ENCODE measurements at places on chromosomes 3 and 15.

DNA sequence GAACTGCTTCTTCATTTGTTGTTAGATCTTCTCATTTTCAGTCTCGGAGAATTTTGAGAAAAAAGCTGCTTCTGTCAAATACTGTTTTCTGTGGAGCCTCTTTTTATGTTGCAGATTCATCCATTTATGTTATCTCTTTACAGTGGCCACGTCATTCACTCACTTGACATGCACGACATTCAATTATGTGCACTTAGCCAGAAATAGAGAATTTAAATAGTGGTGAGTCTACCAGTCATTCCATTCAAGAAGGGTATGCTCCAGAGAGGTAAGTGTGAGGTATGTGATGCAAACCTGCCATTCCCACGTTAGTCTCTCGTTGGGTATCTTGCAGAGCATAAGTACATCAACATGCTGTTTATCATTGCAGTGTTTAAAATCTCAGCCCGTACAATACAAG lies 9.8 kb downstream of the ARPP19 start:
- no peak for DNase-seq

DNA sequence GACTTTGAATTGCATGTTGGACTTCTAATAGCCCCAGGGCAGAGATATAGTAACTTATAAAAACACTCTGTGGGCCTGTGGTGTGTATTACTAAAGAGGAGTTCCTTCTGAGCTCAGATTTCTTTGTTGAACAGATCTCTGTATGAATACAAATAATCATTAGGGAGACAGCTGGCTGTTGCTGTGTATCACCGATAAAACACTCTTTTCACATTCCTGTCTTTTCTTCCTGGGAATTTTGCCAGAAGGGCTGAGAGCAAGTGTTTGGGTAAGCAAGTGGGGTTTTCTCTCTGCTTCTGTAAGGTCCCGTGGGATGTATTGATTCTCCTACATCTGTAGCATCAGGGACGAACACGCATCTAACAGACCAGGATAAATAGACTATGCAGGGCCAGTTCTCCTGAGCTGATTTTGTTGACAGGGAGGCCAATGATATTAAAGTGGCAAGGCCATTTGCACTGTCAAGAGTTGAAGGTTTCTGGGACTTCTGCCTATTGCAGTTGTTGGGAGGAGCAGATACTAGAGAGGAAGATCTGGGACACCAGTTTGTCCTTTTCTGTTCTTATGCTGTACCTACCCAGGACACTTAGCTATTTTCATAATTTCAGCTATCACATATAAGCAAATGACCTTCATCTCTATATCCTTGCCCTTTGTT lies 225.9 kb upstream of the CD96 start:
- DNase-seq: no peak

- no peak for DNase-seq
These were observed 143.2 kb upstream of the TLE3 start for GRCh38 chr15:70240820-70241430.

GRCh38 chr15:75723171-75723846 lies 10.7 kb upstream of the CSPG4 start:
- no peak for DNase-seq

DNA sequence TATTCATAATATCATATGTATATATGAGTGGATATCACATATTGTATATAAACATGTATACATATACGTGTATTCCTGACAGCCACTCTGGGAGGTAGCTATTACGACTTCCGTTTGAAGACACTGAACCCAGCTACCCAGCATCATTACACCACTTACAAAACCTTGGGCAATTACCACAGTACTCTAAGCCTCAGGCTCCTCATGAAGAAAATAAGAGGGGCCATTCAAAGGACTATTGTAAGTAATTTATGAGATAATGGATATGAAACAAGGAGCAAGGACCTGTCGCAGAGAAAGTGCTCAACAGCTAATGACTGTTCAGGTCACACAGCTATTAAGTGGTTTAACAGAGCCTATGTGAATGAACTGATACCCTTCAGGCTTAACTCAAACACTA lies 52.4 kb downstream of the KCNMB2 start:
- DNase-seq: no peak

DNA sequence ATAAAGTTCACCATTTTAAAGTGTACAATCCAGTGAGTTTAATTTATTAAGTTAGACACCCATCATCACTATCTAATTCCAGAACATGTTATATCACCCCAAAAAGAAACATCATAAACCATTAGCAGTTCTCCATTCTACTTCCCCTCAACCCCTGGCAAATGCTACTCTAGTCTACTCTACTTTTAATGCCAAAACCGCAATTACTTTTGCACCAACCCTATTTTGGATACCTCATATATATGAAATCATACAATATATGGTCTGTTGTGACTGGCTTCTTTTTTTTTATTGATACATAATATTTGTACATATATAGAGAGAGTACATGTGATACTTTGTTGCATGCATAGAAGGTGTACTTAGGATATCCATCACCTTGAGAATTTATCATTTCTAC lies 190.5 kb upstream of the RARB start:
- no peak for DNase-seq

GRCh38 chr3:72274493-72275330 lies 489.8 kb upstream of the PROK2 start:
- no peak for DNase-seq

DNA sequence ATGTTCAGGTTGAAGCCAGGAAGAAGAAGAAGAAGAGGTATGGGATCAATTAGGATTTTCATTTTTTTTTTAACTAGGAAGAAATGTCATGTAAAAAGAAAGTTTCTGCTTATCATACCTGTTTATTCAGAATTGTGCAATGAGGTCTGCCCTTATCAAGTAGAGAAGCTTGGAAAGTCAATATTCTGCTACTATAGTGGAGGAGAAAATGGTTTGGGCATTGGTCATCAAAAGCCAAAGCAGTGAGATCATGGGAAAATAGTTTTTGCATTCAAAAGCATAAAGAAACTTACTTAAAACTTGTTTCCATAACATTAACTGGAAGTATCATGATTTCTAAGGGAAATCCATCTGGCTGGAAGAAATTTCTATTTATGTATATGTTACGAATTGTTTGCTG lies 1239.2 kb downstream of the NSUN3 start:
- DNase-seq: no peak

- DNase-seq: no peak
These were observed 172.8 kb downstream of the PEAK1 start for GRCh38 chr15:77247116-77247515.

DNA sequence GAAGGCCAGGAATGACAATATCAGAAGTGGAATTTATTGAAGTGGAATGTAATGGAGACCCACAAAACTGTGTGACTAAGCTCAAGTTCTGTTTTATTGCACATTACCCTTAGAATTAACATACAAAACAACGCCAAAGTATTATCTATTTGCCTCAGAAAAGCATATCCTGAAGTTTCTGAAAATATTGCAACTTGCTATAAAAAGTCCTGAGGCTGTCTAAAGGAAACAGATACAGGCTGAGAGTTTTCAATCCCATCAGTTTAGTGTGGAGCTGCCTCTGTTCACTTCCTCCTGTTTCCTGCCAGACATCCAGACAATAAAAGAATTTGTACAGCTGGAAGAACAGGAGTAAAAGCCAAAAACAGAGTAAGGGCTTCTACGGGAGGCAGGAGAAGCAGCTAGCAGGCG lies 108.8 kb downstream of the FBN1 start:
- no peak for DNase-seq

DNA sequence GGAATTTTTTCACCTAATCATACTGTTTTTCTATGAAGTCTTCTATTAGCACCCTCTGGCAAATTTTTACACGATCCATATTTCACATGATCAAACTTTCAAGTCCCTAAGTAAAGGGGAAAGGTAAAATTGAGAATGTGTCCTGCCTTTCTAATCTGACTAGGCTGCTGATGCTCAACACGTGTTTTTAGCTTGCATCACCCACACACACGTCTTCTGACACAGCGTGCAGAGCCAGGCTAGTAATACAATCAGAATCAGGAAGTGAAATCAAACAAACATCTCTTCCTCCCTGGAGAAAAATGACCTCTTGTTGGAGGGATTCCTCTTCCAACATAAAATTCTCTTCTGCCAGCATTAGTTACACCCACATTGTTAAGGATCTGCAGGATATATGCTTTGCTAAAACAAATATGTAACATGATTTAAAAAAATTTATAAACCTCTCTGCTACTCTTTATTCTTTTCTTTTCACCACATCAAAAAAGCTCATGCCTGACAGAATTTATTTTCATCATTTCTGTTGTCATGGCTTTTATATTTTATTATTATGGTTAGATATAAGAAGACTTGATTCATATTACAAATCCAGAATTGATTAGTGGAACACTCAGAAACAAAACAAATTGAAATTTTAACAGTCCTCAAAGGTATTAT lies 122.4 kb downstream of the RAP2B start:
- peak; percentile 17 for DNase-seq

DNA sequence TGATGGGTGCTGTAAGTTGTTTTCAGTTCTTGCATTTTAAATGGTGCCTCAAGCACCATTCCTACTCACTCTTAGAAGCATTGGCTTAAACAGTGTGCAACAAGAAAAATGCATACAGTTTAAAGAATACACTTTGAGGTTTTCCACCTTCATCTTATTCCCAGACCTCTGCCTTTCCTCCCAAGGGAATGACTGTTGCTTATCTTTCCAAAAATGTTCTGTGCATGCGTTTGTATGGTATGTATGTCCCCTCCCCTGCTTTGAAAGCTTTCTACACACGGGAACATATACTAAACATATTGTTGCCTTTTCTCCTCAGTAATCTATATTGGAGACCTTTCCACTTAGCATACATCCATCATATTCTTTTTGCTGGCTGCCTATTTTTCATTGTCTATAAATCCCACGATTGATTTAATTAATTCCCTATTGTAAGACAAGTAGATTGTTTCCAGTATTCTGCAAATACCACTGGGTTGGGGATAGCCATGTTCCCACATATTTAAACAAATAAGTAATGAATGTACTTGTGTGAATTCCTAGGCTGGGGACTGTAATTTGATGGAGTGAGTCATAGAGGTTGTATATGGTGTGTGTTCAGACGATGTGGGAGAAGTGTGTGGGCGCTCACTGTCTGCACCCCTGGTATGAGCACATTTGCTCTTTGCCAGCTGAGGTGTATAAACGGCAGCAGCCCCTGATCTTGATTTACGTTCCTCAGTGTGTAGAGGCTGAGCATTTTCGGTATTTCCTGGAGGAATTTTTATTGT lies 5.8 kb downstream of the TRAK1 start:
- DNase-seq: no peak

DNA sequence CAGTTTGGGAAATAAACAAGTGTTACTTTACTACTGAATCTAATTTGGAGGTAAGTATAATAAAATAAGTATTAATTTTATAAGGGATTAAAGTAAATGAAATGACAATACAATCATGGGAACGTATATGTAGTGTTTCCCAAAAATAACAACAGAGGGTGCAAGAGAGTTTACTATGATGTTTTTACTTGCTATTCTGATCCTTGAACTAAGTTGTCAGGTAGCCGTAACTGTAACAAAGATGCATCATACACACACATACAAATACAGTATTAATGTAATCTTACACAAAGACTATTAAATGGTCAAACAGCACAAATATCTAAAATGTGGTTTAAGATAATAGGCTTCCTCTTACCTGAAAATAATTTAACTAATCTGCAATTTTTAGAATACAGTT lies 311.4 kb downstream of the TBC1D5 start:
- no peak for DNase-seq

DNA sequence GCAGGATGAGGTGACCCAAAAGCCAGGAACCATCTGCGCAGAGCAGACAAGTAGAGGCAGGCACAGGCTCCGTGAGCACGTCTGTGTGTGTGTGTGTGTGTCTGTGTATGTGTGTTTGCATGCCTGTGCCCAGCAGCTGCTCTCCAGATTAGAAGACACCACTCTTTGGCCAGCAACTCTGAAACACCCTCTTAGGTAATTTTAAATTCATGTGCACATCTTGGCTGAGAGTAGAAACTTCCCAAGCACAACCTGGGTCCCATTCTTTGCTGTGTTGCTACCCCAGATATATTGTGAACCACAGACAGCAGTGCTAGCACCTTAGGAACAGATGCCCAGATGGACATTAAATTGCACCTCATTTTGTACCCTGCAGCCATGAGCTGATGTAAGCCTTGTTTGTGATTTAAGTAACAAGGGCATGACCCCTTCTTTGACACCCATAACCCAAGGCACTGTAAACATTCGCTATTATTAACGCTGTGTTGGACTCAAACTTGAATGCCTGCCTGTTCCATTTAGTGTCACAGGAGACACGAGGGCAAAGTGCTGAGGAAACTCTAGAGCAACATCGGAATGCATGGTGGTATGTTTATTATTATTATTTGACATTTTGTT lies at the start of gene FILIP1L:
TSS of gene FILIP1L (minus strand) at position 89 of the 618 bp plus-strand sequence.
- DNase-seq: no peak

DNA sequence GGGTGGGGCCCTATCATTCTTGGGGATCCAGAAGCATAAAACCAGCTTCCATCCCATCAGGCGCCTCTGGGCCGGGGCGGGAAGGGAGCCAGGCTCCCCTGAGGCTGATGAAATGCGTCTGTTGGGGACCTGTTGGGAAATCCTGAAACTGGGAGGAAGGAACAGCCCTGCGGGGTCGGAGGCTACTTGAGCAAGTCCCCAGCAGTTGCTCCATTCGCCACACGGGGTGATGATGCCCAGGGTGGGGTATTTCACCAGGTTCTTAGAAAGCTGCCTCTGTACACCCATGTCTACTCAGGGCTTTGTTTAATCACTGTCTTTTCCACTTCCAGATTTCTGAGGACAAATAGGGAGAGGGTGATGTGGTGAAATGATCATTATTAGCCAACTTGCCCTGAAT lies 25.4 kb upstream of the TSEN2 start:
- DNase-seq: no peak

DNA sequence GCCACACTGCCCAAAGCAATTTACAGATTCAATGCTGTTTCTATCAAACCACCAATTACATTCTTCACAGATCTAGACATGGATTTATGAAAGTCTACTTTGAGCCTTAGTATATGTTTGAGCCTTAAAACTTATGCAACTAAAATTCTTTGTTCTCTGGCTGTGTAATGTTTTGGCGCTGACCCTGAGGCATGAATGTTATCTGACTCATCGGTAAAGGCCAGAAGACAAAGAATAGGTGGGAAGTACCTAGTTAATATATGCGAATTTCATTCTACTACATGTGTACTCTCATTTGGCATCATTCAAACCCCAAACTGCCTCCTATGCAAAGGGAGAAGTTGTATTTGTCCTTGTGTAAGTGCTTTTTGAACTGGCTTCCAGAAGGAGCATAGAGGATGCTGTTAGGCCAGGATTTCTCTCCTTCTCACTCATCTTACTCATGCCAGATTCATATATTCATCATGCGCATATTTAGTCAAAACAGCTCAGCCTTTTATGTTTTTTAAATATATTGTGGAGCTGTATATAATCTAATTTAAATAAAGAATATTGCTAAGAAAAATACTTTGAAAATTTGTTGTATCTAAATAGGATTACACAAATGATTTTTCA lies 204.2 kb downstream of the NFKBIZ start:
- no peak for DNase-seq

DNA sequence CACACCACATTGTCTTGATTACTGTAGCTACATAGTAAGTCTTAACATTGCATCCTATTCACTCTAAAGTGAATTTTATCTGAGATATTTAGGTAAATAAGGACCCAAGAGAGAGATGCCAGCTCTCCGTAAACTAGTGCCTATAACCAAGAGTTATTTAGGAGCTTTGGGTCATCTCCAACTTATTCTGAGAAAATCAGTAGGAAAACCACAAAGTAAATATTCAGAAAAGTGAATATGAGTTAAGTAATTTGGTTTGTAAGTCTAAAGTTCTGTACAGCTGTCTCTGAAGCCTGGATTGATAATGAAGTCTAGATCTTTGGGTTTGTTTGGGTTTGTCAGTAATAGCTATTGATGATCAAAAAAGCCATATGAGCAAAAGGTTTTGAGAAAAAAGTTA lies 120.0 kb downstream of the FNDC3B start:
- DNase-seq: no peak

- DNase-seq: no peak
These were observed 48.6 kb downstream of the SHOX2 start for GRCh38 chr3:158057666-158058065.

All from stimulated activated CD4-positive, alpha-beta T cell treated with anti-CD3 and anti-CD28 coated beads, Interleukin-12 subunit alpha, Interleukin-12 subunit beta, amount 100 ng/mL, for 48 hours (primary cell).